Activated T-helper 1 cell treated with anti-CD3 and anti-CD28 coated beads, Interleukin-2, amount 50 U/mL, for 16 hours (primary cell): ENCODE measurements at places on chromosomes 2 and 18.

- no peak for DNase-seq
Observed at GRCh38 chr2:205744074-205744591, 61.8 kb downstream of the NRP2 start.

GRCh38 chr2:17124575-17125318 lies 393.5 kb downstream of the RAD51AP2 start:
- DNase-seq = no peak

- DNase-seq = no peak
Observed at GRCh38 chr2:11121099-11121822, 34.0 kb upstream of the SLC66A3 start.

DNA sequence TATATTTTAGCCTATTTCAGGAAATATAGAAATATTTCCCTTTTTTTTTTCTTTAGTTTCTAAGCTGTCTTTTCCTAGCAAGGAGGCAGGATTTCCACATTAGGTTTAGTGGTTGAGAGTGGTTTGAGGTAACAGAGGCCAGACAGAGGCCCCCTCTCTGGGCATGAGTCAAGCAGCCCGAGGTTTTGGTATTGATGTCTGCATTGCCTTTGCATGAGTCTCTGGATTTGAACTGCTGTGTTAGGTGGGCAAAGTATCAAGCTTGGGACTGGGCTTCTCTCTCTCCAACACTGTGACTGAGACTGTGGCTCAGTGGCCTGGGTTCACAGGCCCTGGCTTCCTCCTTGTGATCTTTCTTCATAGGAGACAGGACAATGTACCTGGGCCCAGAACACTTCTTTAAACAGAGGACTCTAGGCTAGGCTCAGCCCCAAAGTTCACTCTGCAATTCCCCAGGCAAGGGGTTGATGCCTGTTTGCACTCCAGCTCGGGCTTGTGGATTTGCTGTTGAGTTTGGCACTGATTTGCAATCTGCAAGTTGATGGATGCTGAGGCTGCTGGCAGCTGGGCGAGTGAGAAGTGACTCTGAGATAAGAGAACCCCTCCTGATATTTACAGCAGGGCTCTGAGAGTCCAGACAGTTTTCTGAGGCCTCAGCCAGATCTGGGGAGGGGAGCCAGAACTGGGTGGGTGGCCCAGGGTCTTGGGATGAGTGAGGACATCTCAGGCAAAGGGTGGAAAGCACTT lies 271.2 kb downstream of the EN1 start:
- no peak for DNase-seq

DNA sequence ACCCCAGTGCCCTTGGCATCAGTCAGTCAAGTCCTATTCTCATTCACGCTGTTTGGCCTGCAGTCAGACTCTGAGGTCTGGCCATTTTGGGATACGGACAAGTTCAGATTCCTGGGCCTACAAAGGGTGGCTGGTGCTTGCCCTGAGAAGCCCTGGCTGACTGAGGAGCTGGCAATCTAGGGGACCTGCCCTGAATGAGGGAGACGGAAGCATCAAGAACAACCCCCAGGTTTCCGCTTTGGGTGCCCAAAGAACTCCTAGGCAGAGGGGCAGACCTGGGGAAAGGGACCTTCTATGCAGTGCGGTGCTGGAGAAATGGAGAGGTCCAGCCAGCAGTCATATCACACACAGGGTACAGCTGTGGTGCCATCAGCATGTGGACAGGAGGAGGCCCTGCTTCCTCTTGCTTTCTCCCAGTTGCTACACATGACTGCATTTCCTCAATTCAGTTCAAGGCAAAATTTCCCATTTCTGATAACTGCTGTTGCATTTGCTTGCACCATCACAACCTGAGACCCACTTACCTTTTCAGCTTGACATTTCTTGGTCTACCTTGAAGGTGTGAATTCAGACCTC lies 70.9 kb upstream of the LGALSL start:
- no peak for DNase-seq

- no peak for DNase-seq
Observed at GRCh38 chr2:42342795-42343241, 18.2 kb downstream of the COX7A2L start.

GRCh38 chr2:105545730-105546627 lies 147.1 kb upstream of the FHL2 start:
- DNase-seq = peak; percentile 37

GRCh38 chr18:60910534-60910933 lies 422.7 kb upstream of the CDH20 start:
- no peak for DNase-seq

DNA sequence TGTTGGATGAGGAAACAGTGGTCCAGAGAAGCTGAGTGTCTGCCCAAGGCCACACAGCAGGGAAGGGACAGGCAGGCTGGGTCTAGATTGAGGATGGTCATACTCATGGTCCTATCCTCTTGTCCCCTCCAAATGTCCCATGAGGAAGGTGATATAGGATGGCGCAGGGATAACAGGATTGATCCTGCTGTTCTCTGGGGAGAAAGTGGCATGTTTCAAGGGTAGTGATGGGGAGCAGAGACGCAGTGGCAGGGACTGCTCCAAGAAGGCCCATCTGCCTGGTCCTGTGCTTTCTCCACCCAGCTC lies 24.6 kb downstream of the HS1BP3 start:
- no peak for DNase-seq

DNA sequence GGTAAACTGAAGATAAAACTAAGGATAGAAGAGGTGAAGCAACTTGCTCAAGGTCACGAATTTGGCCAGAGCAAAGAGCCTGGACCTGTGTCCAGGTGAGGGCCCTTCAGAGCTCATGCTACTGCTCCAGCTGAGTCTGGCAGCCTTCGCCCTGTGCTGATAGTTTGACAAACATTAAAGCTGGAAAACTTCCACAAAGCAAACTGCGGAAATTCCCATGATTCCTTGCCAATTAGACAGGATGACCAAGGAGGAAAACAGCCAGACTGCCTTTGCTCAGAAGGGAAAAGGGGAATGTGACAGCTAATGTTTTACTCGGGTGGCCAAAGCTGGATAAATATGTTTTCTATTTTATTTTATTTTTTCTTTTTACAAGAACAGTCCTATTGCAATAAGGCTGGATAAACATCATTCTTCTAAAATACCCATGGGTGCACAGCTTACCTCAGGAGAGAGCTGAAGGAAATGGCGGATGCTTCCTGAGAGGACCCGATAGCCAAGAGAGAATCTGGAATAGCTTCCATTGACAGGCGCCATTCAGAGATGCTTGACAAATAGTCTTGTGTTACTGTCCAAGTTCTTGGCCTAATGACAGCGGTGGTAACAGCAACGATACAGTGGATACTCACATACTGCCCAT lies 5.3 kb upstream of the CTAGE1 start:
- DNase-seq = no peak

DNA sequence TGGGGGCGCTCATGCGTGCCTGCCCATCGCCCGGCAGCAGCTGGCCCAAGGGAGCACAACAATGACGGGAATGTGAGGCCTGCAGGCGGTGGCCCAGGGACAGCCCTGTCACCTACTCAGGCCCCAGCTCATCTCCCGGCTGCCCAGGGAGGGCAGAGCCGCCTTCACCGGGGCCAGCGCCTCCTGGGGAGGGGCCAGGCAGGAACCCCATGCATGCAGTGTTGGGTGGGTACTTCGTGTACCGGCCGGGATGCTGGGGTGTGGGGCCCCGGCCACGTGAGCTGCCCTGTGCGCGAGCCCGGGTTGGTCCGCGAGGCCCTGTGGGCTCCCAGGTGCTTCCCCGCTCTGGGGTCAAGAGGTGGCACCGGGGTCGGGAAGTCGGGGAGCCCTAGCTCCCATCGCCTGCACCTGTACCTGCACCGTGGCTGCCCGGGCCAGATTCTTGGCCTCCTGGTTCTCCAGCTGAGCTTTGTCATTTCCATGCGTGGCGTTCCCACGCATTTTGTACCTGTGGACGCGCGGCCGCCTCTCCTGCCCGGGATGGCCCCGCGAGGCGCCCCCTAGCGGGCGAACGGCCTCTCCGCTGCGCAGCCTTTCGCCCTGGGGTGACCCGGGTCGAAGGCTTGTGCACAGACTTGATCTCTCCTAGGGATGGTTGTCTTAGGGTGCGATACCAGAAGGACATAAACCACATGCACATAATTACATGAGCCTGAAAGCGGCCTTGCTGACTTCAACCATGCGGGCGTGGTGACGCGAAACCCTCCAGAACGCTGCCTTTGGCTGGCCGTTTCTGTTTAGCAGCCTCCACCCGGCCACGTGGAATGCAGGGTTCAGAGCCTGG lies 950 bp downstream of the KLHL30 start:
- DNase-seq = no peak

- no peak for DNase-seq
Observed at GRCh38 chr2:146214394-146214929, 1630.4 kb upstream of the ACVR2A start.

GRCh38 chr18:51659781-51660180 lies 462.3 kb upstream of the MEX3C start:
- no peak for DNase-seq

DNA sequence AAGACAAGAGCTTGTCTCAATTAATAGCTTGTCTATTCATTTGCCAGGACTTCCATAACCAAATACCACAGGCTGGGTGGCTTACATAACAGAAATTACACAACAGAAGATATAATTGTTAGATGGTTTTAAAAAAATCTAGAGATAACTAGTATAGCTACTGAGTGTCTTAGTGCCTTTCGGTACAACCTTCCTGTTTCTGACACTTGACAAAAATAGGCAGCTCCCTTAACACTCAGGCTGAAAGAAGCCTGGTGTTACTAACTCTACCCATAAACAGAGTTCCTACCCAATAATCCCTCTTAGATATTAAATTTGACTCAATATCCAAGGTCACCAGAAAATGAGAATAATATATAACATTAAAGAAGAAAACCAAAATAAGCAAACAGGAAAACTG lies 129.7 kb downstream of the BARD1 start:
- no peak for DNase-seq

- no peak for DNase-seq
Observed at GRCh38 chr2:189327879-189328847, 113.1 kb upstream of the WDR75 start.

DNA sequence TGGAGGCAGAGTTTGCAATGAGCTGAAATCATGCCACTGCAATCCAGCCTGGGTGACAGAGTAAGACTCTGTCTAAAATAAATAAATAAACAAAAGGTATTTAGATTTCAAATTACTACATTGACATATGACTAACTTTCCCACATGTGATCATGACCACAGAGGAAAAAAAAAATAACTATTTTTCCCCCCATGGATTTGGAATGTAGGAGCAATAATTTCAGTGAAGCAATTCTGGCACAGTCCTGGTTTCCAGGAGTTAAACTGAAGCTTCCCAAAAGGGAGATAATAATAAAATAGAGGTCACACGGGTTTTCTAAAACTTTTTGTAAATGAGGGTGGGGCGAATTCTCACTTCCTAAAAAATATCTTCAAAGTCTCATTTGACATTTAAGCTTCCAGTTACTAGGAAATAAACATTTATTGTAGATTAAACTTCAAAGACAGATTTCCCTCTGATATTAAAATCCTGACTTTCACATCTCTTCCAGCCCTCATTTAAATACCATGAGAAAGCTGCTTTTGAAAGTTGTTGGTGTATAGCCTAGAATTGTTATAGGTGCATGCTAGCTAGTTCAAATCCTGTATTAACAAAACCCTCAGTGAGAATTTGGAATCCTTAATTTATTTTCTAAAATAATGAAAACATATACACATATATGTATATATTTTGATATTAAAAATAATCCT lies 20.7 kb downstream of the SLC19A3 start:
- DNase-seq = no peak

GRCh38 chr2:144632809-144633208 lies 112.9 kb upstream of the ZEB2 start:
- DNase-seq = no peak

DNA sequence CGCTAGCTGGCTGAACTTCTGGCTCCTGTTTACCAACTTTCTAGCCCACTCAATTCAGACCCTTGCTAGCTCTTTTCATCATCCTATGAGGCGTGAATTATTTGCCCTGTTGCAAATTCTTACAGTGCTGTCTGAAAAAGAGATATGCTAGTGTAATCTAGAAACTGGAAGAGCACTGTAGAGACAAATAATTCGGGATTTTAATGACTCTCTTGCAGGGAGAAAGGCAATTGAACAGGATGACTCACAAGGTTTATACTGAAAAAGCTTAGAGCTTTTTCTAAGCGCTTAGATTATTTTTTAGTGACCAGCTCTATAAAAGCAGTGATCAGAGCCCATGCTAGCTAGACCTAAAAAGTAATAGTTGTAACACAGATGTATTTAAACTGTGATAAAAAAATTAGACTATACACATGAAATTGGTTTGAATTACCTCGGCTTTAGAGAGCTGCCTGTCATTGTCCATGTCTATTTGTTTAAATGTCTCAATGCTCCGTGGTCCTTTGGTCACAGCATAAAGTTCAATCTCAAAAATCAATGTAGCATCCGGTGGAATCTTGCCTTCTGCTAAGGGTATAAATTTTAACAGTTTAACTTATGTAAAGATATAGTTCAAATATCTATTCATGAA lies 9.1 kb downstream of the FKBP7 start:
- DNase-seq = no peak

GRCh38 chr2:16442971-16443370 lies 222.7 kb downstream of the CYRIA start:
- no peak for DNase-seq

DNA sequence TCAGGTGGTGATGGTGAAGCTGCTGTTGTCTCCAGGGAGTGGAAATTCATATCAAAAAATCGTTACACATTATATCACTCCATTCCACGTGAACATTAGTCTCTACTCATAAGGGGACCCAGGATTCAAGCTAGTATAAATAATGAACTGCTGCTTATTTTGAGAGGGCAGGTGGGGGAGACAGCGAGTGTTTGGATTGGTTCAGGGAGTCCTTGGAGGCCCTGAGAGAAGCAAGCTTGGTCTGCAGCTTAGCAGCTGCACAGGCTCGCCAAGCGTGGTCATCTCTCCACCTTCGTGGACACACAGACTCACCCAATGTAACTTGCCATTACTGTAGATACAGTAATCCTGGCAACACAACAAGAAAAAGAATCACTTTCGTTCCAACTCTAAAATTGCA lies 177.6 kb downstream of the ZNF521 start:
- no peak for DNase-seq

DNA sequence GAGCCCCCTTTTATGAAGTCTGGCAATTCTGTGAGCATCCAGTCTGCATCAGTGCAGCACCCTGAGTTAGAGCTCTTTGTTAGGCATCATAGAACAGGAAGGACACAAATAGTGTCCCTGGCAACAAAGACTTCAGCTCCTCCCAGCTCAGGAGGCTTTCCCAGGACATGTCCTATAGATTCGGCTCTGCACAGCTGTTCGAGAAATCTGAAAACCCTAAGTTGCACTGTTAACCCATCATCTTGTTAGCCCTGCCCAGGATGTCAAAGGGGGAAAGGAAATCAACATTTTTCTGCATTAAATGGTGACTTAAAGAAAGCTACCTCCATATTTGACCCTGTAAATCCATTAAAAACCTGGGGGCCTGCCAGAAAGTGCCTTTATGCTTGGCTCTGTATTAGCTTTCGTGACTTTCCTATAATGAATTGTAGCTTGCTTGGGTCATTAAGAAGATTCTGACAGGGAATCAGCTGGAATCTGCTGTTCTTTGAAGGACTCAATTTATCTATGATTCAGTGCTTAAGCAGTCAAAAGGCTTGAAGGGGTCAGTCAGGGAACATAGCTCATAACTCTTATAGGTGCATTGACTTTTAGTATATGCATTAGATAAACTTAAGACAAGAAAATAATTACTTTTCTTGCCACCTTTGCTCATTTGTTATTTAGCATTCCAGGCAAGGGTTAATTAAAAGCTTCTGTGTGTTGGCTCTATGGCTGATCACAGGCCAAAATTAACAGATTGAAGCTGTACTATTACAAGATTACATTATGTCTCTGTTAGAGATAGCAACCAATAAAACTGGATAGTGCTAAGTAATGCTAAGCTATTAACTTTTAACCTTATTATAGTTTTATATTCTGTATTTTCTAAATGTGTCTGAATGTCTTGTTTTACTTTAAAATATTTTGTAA lies 20.6 kb downstream of the ERMN start:
- DNase-seq = no peak
